ENCODE measurements at places on chromosomes 11 and 22.

DNA sequence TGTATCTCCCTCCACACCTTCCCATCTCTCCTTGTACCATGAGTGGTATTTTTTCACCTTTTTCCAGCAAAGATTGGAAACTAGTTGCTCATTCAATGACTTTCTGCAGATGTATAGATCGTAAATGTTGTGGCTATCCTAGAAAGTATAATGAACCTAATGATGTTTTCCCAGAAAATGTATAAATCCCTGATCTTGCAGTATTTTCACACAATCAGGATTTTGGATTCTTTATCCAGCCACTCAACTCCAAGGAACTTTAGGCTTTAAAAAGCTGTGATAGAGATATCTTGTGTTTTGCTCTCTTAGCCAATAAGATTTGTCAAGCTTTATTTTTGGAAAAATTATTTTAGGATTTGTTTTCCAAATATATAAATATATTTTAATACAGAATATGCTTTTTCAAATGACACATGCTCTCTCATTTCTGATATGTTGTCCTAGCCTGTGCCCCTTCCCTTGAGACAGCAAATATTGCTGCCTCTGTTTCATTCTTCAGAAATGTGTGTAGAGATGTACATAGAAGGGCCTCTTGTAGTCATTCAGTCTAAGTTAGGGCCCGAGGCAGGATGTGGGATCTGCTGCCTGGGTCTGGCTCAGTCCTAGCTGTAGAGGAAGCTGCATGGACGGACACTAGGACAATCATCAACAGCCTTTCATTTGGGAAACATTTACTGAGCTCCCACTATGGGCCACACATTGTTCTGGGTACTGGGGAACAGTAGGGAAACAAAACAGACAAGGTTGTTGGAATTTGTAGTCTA is 62.4 kb downstream of the NAV2 start:
- no peak for DNase-seq

DNA sequence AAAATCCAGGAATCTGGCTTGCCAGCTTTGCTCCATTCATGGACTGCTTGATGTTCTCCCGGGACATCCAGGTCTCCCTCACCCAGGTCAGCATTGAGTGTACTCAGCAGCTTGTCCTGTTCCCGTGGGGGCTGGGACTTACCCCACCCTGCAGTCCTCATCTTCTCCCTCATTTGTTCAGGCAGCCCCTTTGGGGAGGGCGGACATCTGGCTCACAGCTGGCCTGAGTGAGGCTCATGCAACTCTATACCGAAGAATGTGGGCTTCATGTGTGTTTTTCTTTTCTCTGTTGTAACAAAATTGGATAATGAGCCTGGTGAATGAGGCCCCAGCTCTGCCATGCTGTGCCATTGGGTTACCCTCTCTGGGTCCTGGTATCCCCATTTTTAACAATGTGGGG is 227.7 kb upstream of the TENM4 start:
- DNase-seq, result no peak

DNA sequence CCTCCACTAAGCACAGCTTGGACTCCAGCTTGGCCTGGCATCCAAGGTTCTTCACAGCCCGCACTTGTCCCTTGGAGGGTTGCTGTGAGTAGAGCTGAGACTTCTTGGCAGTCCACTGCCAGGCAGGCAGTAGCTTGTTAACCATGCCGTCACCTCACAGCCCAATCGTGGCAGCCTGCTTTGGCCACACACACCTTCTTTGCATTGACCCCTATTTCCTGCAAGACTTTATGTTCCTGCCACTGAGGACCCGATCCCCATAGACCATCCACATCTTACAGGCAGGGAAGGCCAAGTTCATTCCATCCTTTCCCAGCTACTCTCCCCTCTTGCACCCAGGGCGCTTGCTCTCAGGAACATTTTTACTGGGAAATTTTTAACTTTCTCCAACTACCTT is 2.5 kb upstream of the PYGM start:
- no peak for DNase-seq

DNA sequence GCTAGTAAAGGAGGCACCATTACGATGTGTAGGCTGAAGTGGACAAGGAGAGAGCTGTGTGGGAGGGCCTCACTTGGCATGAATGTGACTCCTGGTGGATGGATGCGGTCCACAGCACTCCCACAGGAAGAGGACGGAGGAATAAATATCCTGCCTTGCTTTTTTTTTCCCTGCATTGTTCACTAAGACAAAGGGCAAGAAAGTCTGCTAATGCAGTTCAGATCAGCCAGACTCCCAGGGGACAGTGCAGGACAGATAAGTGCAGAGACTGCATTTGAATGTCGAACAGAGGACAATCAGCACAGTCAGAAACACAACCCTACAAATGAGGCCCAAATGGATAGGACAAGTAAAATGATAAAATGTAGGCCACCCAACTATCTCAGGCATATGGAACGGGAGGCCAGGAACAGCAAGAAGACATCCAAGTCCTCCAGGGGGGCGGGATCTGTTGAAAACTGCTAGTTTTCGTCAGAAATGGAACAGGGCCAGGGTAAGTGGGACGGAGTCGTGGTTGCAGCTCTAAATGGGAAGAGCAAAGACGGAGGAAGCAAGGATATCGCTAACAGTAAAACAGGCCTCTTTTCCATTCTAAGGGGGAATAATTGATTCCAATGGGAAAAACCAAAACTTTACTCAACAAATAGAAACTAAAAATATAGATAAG is 25.2 kb upstream of the OR8B8 start:
- DNase-seq, result no peak

DNA sequence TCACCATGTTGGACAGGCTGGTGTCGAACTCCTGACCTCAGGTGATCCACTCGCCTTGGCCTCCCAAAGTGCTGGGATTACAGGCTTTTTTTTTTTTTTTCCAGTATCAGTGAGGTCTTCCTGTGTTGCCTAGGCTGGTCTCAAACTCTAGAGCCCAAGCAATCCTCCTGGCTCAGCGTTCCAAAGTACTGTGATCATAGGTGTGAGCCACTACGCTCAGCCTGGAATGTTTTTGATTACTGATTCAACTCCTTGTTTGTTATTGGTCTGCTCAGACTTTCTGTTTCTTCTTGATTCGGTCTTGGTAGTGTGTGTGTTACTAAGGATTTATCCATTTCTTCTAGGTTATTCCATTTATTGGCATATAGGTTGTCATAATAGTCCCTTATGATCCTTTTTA is 31.3 kb downstream of the NAGA start:
- no peak for DNase-seq

GRCh38 chr11:34654483-34655334 is 33.8 kb downstream of the EHF start:
- DNase-seq, result no peak

DNA sequence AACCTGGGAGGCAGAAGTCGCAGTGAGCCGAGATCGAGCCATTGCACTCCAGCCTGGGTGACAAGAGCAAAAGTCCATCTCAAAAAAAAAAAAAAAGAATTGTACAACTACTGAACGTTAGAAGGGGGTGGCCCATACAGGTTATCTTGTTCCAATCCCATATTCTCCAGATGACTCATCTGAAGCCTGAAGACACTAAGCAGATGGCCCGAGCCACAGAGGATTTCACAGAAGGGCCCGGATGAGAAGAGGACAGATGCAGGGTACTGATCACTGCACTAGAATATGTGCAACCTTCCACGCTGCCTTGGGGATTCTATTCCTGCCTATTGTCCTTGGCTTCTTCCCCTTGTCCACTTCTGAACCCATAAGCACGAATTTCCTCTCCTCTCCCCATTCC is 70.9 kb upstream of the UBASH3B start:
- DNase-seq, result no peak

- DNase-seq, result no peak
Measured at GRCh38 chr11:71209181-71209580, 43.2 kb downstream of the SHANK2 start.

- DNase-seq, result no peak
Measured at GRCh38 chr11:13947379-13947778, 15.1 kb upstream of the SPON1 start.

GRCh38 chr22:39267974-39268373 is 23.2 kb upstream of the PDGFB start:
- no peak for DNase-seq

DNA sequence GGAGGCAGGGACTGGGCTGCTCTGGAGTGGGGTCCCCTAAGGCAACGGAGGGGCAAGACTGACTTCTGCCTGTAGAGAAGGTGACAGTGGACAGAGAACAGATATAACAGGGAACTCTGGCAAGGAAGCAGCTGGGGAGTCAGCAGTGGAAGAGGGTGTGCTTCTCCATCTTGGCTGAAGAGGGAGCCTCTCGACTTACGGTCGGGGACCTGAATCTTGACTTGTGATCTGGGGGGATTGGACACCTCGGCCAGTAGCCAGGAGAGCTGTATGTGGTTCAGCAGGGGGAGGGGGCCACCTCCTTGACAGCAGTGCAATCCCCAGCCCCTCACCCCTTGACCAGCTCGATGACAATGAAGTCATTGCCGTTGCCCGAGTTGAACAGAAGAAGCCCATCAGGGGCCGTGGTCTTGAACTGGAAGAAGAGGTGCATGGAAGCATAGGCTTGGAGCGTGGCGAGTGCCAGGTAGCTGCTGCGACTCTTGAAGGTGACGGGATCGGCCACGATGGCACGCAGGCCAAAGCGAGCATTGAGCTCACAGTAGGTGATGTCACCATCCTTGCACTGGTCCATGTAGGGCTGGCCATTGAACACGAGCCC is 60.0 kb downstream of the SLC22A12 start:
- no peak for DNase-seq

Measured in NCI-H526 treated with DMSO at 0.1 percent for 48 hours (cell line).